T-helper 1 cell treated with Interleukin-12 subunit alpha and Interleukin-12 subunit beta and Interleukin-4 antibody, amounts not matched to agents 30 ng/mL and 1 ng/mL, for 36 hours (primary cell): ENCODE measurements at places on chromosomes 2 and 18. TPM values are rescaled to one million over a fixed set of nuclear protein-coding genes. Genes with fewer than 3 reads are reported as not detected.

RANBP2 gene
- total RNA-seq, result 63.0 and 64.8 TPM in 2 replicates

RNF152 gene
- 0.05 and 0.10 TPM in 2 replicates for total RNA-seq

CCBE1 gene
- not detected in 2 replicates for total RNA-seq

NEU4 gene
- 0.29 TPM in 1 of 2 replicates, not detected in the other for total RNA-seq

MC2R gene
- total RNA-seq, result not detected in 2 replicates

LOXHD1 gene
- 0.05 TPM in 1 of 2 replicates, not detected in the other for total RNA-seq

IL36G gene
- total RNA-seq, result 0.29 TPM in 1 of 2 replicates, not detected in the other

GATA6 gene
- not detected in 2 replicates for total RNA-seq

ARHGEF33 gene
- total RNA-seq, result 0.12 TPM in 1 of 2 replicates, not detected in the other

SMAD7 gene
- total RNA-seq, result 32.6 and 34.6 TPM in 2 replicates

IL1B gene
- not detected in 2 replicates for total RNA-seq

MAPK4 gene
- not detected in 2 replicates for total RNA-seq

TSPYL6 gene
- total RNA-seq, result not detected in 2 replicates

SERPINB13 gene
- not detected in 2 replicates for total RNA-seq

AKAIN1 gene
- total RNA-seq, result not detected in 2 replicates

TEX44 gene
- not detected in 2 replicates for total RNA-seq

KCTD18 gene
- total RNA-seq, result 16.2 and 17.4 TPM in 2 replicates

LAMA1 gene
- total RNA-seq, result not detected in 2 replicates

UGT1A4 gene
- total RNA-seq, result not detected in 2 replicates

TOGARAM2 gene
- total RNA-seq, result 4.3 and 6.4 TPM in 2 replicates

CAPN14 gene
- total RNA-seq, result 0.44 and 0.68 TPM in 2 replicates

MBOAT2 gene
- total RNA-seq, result 3.4 and 4.7 TPM in 2 replicates

NPC1 gene
- 47.6 and 50.9 TPM in 2 replicates for total RNA-seq

ZNF385B gene
- total RNA-seq, result not detected in 2 replicates

CDH19 gene
- not detected in 2 replicates for total RNA-seq

PROKR1 gene
- 0.05 TPM in 1 of 2 replicates, not detected in the other for total RNA-seq

MREG gene
- total RNA-seq, result 7.9 and 8.7 TPM in 2 replicates

AGFG1 gene
- 74.0 and 76.4 TPM in 2 replicates for total RNA-seq

ALKAL2 gene
- 0.68 and 1.1 TPM in 2 replicates for total RNA-seq

TRPM8 gene
- total RNA-seq, result not detected in 2 replicates

ASXL3 gene
- not detected in 2 replicates for total RNA-seq
